ENCODE measurements at places on chromosomes 5 and 9.

DNA sequence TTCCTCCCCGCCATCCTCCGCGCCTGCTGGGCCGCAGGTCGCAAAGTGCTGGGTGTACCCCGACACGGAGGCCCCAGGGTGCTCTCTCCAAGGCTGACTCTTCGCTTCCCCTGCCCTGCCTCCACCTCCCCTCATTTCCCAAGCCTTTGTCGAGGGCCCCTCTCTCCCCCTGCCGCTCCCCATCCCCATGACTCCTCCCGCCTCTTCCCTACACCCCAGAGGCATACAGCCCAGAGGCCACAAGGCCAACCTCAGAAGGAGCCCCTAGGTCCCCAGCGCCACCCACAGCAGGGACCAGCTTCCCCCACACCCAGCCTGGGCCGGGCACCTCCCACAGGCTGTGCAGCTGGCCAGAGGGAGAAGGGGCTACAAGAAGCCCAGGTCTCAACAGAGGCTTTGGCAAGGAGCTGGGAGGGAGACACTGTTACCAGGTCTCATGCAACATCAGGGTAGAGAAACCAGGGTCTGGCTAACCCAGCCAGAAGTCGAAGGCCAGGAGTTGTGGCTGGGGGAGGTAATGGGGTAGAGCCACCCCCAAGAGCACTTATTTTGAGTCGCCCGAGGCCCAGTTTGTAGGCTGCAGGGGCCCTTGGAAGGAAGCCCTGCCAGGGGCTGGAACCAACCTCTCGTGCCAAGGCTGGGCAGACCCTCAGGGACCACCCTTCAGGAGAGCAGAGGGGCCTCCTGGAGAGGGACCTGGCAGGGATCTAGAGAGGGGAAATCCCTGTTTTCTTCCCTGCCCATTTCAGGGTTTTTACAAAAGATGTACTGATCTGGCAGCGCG is 24.5 kb upstream of the SARDH start:
- DNase-seq: no peak

- DNase-seq: no peak
Observed at GRCh38 chr5:142571371-142571770, 114.5 kb downstream of the FGF1 start.

DNA sequence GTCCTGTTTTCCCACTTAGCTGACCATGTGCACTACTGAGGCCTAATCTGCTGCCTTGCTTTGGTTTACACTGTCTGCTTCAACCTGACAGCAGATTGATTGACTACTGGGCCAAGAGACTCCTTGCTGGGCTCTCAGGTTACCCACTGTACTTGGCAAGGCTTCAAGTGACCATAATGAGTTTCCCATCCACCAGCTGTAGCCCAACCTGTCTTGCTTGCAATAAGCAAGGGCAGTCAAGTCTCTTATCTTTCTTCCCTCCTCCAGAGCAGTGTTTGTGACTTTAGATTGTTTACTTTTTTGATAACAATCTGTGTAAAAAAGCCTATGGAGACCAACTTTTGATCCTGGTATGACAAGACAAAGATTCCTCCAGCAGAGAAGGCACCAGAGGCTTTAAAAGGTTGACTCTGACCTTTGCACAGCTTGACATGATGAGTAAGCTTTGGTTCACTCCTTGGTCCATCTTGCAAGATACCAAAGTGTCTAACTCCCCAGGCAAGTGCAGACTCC is 912.3 kb upstream of the SEMA6A start:
- no peak for DNase-seq

GRCh38 chr5:35617435-35618303 is at the start of gene SPEF2:
Gene SPEF2, plus strand, starts transcription at chr5:35617863. Its CDS starts 135 bp downstream, at chr5:35617998.
- DNase-seq: peak; percentile 80

All from CD4-positive, alpha-beta T cell treated with Interleukin-1 beta for 1 hour (primary cell).